ENCODE measurements at places on chromosomes 7 and 10. TPM values are rescaled to one million over a fixed set of nuclear protein-coding genes. Genes with fewer than 3 reads are reported as not detected.

DNA sequence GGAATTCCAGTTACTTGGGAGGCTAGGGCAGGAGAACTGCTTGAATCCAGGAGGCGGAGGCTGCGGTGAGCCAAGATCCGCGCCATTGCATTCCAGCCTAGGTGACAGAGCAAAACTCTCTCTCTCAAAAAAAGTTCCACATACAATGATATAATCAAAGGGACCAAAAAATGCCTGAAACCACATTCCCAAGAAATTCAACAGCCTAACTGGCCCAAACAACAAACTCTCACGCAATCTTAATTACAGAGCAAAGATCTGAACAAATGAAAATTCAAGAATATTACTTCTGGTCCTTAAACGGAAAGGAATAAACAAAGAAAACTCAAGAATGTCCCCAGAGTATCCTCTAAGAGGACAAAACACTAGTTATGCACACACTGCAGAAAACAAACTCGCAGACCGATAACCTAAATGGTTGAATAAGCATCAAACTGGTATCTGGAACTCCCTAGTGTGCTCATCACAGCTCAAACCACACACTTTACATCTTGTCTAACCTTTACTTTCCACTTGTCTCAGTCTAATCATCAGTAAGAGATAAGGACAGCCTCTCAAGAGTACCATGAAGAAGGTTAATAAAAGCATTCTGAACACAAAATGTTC lies 3.7 kb downstream of the OGA start:
- no peak for DNase-seq

GRCh38 chr7:35828817-35829216 lies 28.0 kb downstream of the SEPTIN7 start:
- no peak for DNase-seq

- DNase-seq: no peak
Measured at GRCh38 chr7:18685971-18686370, 190.4 kb downstream of the HDAC9 start.

- DNase-seq: no peak
Measured at GRCh38 chr10:26048756-26049155, 114.7 kb downstream of the MYO3A start.

DNA sequence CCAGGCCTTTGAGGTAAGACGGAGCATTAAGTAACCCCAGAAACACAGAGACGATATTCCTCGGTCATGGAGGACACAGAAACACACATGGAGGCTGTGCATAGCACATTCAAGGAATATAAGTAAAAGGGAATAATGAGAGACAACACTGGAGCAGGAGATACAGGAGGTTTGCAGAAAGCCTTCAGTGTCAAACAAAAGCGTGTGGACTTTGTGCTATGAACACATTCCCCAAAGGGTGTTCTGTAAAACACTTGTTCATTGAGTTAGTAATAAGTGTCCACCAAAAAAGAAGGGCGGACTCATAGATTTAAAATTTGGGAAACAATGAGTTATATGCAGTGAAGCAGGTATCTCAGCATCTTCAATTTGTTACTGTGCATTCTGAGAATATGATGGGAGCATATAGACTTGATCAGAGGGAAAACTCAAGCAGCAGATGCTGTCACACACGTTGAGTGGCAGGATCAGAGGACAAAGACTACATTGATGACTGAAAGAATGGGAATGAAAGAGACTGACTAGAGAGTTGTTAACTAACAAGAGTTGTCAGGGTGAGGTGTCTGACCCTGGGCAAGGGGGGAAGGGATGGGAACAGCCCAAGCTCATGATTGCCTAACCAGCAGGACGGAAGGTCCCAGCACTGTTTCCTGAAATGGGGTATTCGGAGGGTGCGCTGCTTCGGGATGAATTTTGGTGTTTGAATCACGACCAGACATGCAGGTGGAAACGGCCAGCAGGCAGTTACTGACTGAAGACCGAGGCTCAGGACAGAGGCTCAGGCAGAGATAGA lies 85.2 kb upstream of the VIPR2 start:
- no peak for DNase-seq

DNA sequence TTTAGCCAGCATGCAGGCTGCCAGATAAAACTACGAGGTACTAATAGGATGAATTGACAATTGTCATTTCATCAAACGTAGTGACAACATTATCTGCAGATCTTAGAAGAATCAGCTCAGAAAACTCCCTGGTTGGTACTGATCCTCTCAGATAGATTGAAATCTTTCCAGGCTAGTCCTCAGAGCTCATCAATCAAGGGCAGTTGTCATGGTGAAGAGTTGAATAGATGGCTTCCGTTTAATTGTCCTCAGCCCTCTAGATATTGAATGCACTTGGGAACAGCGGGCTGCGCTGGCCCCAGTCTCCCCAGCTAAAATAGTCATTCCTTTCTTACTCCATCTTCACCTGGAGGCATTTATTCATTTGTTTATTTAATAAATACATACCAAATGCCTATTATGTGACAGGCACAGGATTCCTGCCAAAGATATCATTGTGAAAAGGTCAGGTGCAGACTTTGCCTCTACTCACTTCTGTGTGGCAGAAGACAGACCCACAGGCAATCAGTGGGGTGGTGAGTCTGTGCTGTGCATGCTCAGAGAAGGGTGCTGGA lies 1081.6 kb downstream of the TYW1 start:
- DNase-seq: no peak

- no peak for DNase-seq
Measured at GRCh38 chr7:22137466-22137865, 191.8 kb upstream of the CDCA7L start.

DNA sequence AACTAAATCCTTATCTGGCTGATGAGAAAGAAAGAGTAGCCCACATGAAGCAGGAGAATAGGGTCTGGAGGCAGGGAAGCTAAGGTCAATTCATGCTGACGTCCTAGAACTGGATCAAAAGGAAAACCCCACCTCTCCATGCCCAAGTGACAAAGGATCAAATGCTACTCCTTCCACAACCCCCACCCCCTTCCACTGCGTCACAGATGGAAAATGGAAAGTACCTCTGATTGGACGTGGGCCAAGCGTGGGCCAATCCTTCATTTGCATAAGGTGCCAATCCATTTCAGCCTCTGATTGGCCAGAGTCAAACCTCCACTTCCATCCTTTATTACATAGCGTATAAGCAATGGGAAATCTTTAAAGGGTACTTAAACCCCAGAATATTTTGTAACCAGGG lies 431.3 kb upstream of the ETV1 start:
- DNase-seq: no peak

GRCh38 chr10:68144709-68145108 lies 35.4 kb downstream of the MYPN start:
- DNase-seq: no peak

DNA sequence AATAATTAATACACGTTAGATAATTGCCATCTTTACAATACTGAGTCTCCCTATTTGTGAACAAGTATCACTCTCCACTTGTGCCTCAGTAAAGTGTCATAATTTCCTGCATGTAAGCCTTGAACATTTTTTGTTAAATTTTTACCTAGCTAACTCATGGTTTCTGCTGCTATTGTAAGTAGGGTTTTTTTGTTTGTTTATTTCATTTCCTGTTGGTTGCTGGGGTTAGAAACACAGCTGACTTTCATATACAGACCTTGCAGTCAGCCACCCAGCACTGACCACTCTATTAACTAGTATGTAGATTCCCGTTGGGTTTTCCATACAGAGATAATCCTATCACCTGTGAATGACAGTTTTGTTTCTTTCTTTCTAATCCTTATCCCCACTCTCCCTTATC lies 133.3 kb downstream of the MPP7 start:
- DNase-seq: no peak

DNA sequence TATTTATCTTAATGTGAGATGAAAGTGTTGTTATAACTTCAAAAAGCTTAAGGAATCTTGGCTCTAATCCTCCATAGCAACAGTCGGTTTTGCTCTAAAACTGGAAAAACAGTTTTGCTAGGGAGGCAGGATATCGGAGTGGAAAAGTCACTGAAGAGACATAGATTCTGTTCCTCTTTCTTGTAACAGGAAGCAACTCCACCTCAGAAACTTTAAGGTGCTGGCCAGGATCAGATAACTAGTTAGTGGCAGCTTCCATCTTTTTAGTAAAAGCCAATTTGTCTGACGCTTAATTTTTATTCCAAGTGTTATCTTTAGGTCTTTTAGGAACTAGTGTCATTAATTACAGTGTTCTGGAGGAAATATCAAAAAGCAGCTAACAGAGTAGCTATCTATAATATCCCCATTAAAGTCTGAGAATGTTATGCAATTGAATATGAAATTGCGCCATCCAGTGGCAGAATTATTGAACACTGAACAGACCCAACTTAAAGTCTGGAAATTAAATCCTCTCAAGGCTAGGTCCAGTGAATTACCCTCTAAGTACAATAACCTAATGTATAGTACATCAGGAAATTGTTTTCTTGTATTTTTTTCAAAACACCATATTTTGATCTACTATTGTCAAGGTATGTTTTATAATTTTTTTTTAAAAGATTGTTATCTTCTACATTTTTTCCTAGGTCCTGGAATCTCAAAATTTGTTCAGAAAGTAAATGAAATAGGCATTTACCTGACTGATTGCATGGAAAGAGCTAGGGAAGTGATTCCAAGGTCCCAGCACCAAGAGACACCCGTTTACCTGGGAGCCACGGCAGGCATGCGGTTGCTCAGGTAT lies 65.9 kb upstream of the CC2D2B start:
- DNase-seq: no peak

MYPN gene
- total RNA-seq: not detected

RAMP3 gene
- total RNA-seq: 14.4 TPM

ABHD11 gene
- total RNA-seq: 39.4 TPM
